ENCODE measurements at places on chromosomes 11 and 22.

DNA sequence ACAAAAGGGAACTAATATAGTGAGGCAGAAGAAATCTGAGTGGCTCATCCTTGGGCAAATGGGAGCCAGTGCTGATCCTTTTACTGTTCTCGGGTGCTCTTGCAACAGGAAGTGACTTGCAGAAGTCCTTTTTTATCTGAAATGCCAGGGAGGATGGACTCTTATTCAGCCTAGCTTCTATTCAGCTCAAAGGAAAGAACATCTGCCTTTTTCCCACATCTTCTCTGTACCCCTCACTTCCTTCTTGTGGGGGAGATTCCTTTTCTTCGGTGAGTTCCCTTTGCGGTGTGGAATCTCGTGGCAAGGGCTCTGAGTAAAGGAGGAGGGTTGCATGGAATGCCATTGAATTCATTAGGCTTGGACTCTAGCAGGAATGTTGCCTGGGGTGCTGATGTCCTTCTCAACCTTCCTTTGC is 76.2 kb downstream of the ZBTB16 start:
- H3K27me3 ChIP-seq: no peaks in the 10 kb centered on the region
- DNase-seq: no peak
- H3K27ac ChIP-seq: peak overlapping the region; percentile 27
- no peak overlapping the region for H3K4me3 ChIP-seq
- H3K4me1 ChIP-seq: peaks cover 39% of the 10 kb centered on the region
- no peaks in the 10 kb centered on the region for H3K36me3 ChIP-seq

DNA sequence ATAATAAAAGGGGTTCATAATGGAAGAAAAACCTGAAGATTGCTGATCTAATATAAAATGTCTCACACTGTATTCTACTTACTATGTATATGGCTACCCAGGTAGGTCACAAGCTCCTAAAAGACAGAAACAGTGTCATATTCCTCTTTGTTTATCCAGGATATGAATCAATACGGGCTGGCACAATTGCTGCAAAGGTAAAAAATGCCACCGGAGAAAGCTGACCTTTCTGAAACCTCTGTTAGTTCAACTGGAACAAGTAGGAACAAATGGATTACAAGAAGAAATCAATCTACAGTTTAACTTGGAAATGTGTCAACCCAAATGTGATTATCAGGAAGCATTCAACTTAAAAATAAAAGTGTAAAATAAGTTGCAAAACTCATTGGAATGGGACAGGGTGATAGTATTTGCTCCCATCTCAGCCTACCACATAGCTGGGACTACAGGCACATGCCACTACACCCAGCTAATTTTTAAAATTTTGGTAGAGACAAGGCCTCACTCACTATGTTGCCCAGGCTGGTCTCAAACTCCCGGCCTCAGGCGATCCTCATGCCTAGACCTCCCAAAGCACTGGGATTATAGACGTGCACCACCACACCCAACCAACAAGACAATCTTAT is 27.6 kb downstream of the SLC35F2 start:
- no peaks in the 10 kb centered on the region for H3K36me3 ChIP-seq
- no peaks in the 10 kb centered on the region for H3K27me3 ChIP-seq

DNA sequence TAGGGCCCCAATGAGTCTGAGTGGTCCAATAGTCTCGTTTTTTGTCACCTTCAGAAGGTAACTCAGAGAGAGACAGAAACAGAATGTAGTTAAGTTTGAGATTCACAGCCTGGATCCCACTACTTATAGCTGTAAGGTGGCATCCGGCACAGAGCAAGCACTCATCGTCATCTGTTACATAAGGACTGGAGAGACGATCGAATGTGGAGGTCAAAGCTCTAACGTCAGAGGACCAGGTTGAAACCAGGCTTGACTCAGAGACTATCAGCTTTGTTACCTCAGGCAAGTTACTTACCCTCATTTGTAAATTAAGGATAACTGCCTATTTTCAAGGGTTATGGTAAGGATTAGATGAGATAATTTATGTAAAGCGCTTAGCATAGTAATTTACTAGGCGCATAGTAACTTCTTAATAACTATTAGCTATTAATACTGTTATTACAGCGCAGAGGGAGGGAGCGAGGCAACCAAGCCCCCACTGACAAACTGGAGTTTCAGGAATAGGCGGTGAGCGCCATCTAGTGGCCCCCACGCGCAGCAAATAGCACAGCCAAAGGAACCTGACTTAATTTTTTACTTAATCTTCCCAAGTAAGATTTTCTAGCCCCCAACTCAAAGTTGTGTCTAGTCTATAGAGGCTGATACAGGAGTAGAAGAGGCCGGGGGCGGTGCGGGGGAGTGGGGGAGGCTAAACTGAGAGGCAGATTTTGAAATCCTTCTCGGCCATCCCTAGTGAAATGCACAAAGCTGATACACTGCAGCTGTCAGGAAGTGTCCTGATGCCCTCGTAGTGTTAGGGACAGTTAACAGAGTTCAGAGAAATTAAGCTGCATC is 29.0 kb upstream of the API5 start:
- no peak overlapping the region for H3K27ac ChIP-seq
- H3K27me3 ChIP-seq: no peaks in the 10 kb centered on the region
- no peaks in the 10 kb centered on the region for H3K4me1 ChIP-seq
- H3K36me3 ChIP-seq: no peaks in the 10 kb centered on the region
- DNase-seq: peak; percentile 51

GRCh38 chr22:46148336-46148735 is 2.0 kb upstream of the PPARA start:
- H3K27me3 ChIP-seq: peaks cover 77% of the 10 kb centered on the region
- no peak overlapping the region for H3K4me3 ChIP-seq
- no peaks in the 10 kb centered on the region for H3K36me3 ChIP-seq

GRCh38 chr22:43080616-43081015 is 8.6 kb downstream of the TTLL1 start:
- no peak for DNase-seq
- H3K4me3 ChIP-seq: no peak overlapping the region
- no peaks in the 10 kb centered on the region for H3K36me3 ChIP-seq
- H3K27ac ChIP-seq: no peak overlapping the region
- no peaks in the 10 kb centered on the region for H3K27me3 ChIP-seq

GRCh38 chr22:25704701-25705100 is 37.3 kb upstream of the MYO18B start:
- no peaks in the 10 kb centered on the region for H3K27me3 ChIP-seq
- peaks cover 6% of the 10 kb centered on the region for H3K4me1 ChIP-seq
- no peak overlapping the region for H3K27ac ChIP-seq
- peaks cover 4% of the 10 kb centered on the region for H3K36me3 ChIP-seq
- DNase-seq: no peak
- H3K4me3 ChIP-seq: no peak overlapping the region

DNA sequence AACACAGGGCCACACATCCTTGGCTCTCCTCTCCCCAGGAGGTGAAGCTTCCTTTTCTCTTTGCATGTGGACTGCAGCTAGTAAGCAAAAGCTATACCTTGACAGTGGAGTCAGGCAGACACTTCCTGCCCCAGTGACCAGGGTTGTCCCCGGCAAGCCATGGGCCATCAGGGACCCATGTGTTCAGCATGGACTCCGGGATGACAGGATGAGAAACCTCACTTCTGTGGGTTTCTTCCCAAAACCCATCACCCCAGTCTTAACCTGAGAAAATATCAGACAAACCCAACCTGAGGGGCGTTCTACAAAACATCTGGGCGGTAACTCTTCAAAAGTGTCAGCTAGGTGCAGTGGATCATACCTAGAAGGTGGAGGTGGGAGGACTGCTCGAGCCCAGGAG is 40.2 kb downstream of the GNB1L start:
- no peaks in the 10 kb centered on the region for H3K27me3 ChIP-seq
- DNase-seq: no peak
- H3K4me3 ChIP-seq: no peak overlapping the region
- peaks cover 3% of the 10 kb centered on the region for H3K4me1 ChIP-seq

GRCh38 chr11:65211293-65212105 is 29.8 kb downstream of the CAPN1 start:
- H3K36me3 ChIP-seq: peaks cover 40% of the 10 kb centered on the region
- no peak overlapping the region for H3K4me3 ChIP-seq
- no peaks in the 10 kb centered on the region for H3K27me3 ChIP-seq
- no peak overlapping the region for H3K27ac ChIP-seq
- H3K4me1 ChIP-seq: peaks cover 10% of the 10 kb centered on the region

DNA sequence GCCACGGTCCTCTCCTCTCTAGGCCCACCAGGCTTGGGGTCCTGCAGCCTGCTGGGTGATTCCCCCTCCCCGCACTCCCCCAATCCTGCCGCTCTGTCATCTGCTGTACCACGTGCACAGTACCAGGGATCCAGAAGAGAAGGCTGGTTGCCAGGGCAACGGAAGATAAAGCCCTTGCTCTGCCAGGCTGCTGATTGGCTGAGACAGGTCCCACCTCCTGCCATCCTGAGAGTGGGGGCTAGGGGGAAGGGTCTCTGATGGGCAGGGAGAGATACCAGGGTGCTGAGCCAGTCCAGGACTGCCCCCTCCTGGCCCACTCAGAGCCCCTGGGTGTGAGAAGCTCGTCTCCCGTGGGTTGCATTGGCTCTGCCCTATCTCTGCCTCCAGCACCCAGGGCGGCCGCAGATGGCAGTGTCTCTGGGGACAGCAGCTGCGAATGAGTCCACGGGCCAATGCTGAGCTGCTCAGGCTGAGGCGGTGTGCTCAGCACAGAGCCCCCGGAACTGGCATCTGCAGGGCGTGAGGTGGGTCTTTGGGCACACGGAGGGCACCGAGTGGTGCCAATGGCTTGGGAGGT is at the start of gene SMIM45:
Gene SMIM45, plus strand, starts transcription at position 253 of the 577 bp plus-strand sequence.
- H3K4me3 ChIP-seq: no peak within 1 kb of the TSS
- H3K4me1 ChIP-seq: peaks cover 24% of the 10 kb centered on the region
- H3K36me3 ChIP-seq: no peaks in the 10 kb centered on the region
- peak; percentile 72 for DNase-seq
- H3K27me3 ChIP-seq: no peaks in the 10 kb centered on the region

DNA sequence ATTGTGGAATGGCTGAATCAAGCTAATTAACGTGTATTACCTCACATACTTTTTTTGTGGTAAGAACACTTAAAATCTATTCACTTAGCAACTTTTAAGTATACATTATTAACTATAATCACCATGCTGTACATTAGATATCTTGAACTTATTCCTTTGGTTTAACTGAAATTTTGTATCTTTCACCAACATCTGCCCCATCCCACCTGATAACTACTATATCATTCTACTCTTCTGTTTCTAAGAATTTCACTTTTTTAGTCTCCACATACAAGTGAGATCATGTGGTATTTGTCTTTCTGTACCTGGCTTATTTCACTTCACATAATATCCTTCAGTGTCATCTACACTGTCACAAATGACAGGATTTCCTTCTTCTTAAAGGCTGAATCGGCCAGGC is 17.1 kb upstream of the VWA5A start:
- H3K4me1 ChIP-seq: no peaks in the 10 kb centered on the region
- H3K27ac ChIP-seq: no peak overlapping the region
- no peaks in the 10 kb centered on the region for H3K36me3 ChIP-seq
- DNase-seq: no peak
- H3K27me3 ChIP-seq: no peaks in the 10 kb centered on the region

DNA sequence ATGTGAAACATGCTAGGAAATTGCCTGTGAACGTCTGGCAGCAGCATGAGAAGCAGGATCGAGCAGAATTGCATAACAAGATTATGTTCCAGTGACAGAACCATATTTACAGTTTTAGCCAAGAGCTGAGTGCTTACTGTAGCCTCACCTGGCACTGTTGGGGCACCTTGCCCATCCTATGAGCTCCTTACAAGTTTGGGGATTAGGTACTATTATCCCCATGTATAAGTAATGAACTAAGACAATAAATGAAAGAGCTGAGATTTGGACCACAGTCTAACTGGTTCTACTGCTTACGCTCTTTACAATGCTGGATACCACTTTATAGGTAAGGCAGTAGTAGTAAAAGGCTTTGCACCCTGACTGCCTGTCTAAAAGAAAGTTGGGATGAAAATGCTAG is 17.1 kb upstream of the PATE1 start:
- no peak for DNase-seq
- H3K4me1 ChIP-seq: no peaks in the 10 kb centered on the region
- no peak overlapping the region for H3K4me3 ChIP-seq
- H3K27me3 ChIP-seq: no peaks in the 10 kb centered on the region

DNA sequence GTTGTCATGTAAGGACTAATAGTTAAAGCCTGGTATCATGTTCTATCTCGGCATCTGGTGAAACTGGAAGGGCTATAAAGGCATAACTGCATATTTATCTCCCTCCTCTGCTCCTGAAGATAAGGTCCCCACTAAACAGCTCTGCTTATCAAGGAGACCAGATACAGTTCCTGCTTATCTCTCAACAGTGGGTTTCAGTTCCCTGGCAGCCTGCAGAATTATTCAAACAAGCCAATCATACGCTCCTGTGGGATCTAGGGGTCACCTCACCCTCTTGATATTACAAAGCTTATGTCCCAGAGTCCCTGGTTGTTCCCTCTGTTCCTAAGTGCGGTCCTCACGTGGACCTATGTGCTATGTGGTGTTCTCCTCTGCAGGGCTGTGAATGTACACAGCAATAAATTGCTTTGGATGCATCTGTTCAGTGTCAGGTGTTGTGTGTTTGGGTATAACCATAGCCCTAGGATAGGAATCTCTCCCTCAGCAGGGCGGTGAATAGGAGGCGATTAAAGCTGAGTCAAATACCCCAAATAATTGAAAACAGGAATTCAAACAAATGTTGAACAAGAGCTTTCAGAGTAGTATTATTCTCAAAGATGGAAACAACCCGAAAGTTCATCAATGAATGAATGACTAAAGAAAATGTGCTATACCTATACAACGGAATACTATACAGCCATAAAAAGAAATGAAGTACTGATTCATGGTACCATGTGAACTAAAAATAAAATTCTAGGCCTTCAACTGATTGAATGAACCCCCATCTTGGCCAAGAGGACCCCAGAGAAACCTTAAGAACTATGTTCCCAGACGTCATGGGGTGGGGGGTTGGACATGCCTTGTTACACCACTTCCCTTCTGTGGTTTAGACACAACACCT is 3.1 kb upstream of the OOSP4A start:
- H3K27me3 ChIP-seq: no peaks in the 10 kb centered on the region
- no peak overlapping the region for H3K4me3 ChIP-seq
- no peak overlapping the region for H3K27ac ChIP-seq
- no peaks in the 10 kb centered on the region for H3K36me3 ChIP-seq
- no peak for DNase-seq
- no peaks in the 10 kb centered on the region for H3K4me1 ChIP-seq

DNA sequence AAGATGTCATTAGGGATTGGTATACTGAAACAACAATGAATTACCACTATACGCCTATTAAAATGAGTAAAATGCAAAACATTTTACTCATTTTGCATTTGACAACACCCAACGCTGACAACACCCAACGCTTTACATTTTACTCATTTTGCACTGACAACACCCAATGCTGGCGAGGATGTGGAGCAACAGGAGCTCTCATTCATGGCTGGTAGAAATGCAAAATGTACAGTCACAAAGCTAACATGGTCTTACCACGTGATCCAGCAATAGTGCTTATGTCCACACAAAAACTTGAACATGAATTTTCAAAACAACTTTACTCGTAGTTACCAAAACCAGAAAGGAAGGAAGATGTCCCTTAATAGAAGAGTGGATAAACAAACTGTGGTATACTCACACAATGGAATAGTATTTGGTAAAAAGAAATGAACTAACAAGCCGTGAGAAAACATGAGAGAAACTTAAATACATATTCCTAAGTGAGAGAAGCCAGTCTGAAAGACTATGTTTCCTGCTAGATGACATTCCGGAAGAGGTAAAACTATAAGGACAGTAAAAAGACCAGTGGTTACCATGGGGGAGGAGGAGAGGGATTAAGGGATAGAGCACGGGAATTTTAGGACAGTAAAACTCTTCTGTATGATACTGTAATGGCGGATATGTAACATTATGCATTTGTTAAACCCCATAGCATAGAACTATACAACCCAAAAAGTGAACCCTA is 11.4 kb upstream of the MSANTD2 start:
- H3K27ac ChIP-seq: no peak overlapping the region
- H3K4me3 ChIP-seq: no peak overlapping the region
- no peaks in the 10 kb centered on the region for H3K4me1 ChIP-seq
- H3K27me3 ChIP-seq: no peaks in the 10 kb centered on the region
- no peaks in the 10 kb centered on the region for H3K36me3 ChIP-seq
